ENCODE measurements at places on chromosomes 4 and X.

GRCh38 chrX:40003428-40004245, 94.1 kb downstream of the BCOR start:
- no peak for DNase-seq

GRCh38 chrX:118751950-118752783, 24.8 kb downstream of the IL13RA1 start:
- DNase-seq: no peak

- no peak for DNase-seq
Observed at GRCh38 chr4:135605076-135605475, 1403.5 kb upstream of the PABPC4L start.

DNA sequence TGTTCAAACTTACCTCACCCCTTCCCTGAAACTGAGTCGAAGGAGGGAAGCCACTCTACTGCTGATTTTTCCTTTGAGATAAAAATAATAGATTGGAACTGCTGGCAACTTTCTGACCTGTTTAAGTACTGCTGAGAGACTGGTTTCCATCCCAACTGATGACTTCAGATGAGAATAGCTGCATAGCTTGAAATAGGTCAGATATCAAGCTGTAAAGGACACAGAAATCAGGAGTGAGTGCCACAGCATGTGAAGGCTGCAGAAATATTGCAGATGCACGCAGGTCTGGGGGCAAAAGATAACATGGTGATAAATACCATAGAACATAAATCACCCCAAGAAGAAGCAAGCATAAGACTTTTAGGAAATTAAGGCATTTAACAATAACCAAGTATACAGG, 923.2 kb downstream of the SH3BGRL start:
- DNase-seq: no peak

GRCh38 chr4:78960926-78961325, 21.7 kb upstream of the PAQR3 start:
- DNase-seq: peak; percentile 14

DNA sequence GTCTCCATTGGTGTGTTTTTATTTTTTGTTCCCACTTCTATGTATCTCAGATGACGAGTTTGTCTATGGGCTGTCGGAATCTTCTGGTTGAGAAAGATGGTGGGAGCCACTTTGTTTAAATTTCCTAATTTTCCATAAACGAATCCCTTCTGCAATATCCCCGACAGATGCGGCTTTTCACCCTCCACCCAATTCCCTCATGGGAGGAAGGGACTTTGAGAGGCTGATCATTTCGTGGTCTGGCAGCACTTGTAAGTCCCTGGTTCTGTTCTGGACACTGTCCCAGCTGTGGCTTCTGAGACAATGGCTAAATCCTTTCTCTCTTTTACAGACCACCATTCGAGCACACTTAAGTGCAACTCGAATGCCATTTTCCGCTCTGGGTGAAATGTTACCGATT, 72.2 kb upstream of the PUDP start:
- no peak for DNase-seq

DNA sequence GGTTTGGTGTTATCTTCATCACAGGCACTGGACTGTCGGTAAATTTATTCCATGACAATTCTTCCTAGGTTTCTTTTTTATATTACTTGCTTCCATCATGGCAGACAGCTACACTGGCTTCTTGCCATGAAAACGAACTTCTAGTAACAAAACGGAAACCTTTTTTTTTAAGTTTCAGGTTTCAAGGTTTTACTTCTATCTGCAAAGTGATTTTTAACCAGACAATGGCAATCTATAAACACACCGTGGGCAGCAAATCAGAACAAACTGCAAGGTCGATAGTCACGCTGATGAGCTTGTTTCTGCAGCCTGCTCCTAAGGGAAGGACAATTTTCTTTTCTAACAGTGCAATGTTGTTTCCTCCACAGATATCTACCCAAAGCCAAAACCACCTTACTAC, 29.9 kb downstream of the XG start:
- no peak for DNase-seq

- peak; percentile 81 for DNase-seq
Observed at GRCh38 chr4:102815981-102816380, 11.4 kb downstream of the UBE2D3 start.

GRCh38 chr4:22003878-22004277, 55.3 kb upstream of the KCNIP4 start:
- peak; percentile 1 for DNase-seq

DNA sequence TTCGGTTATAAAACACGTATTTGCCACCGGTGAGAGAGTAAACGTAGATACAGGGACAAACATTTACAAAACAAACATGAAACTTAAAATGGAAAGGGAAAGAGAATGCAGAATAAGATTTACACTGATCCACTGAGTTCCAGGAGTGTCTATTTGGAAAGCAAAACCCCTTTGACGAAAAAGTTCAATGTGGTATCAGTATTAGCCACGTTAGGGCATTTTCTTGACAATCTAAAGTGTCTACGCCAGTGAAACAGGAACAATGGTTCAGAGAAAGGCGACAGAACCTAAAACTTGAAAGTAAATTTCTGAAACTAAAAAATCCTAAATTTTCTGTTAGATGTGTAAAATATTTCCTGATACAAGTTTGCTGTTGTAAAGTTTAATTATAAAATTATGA, 278.5 kb upstream of the TENM3 start:
- no peak for DNase-seq

DNA sequence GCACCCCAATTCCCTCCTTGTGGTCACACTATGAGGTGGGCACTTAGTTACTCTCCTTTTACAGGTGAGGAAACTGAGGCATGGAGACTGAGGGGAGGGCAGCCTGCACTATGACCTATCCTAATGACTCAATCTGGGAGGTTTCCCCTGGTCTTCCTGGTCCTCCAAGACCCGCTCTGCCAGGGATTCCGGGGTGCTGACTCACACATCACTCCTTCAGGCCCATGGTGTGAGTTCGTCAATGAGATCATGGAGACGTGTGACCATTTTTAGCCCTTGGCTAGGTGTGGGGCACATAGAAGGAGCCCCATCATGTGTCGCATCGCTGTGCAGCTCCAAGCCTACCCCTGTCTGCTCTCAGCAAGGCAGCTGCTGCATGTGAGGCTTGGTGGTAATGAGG, 32.4 kb upstream of the BCOR start:
- peak; percentile 70 for DNase-seq

- DNase-seq: no peak
Observed at GRCh38 chr4:170399581-170400293, 310.0 kb upstream of the AADAT start.

- no peak for DNase-seq
Observed at GRCh38 chrX:39888730-39889129, 209.0 kb downstream of the BCOR start.

Measured in choroid plexus epithelial cell (primary cell).